CD4-positive, alpha-beta T cell treated with Interleukin-1 beta for 1 hour (primary cell): ENCODE measurements at places on chromosomes 4 and X.

DNA sequence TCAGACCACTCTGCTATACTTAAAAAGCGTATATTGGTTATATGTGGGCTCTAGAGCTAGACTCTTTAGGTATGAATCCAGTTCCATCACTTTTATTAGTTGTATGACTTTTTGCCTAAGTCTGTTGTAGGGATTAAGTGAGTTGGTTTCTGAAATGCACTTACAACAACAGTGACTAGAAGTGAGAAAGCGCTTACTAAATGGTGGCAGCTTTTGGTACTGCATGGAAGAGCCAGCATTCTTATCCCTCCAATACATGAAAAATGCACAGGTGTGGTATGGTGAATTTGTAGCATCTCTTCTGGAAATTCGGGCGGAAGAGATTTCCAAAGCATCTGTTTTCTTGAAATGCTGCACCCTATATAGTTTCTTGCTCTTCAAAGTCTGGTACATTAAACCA, 117.1 kb downstream of the SPANXA1 start:
- no peak for DNase-seq

GRCh38 chrX:121169099-121170035, 122.0 kb downstream of the GLUD2 start:
- no peak for DNase-seq

DNA sequence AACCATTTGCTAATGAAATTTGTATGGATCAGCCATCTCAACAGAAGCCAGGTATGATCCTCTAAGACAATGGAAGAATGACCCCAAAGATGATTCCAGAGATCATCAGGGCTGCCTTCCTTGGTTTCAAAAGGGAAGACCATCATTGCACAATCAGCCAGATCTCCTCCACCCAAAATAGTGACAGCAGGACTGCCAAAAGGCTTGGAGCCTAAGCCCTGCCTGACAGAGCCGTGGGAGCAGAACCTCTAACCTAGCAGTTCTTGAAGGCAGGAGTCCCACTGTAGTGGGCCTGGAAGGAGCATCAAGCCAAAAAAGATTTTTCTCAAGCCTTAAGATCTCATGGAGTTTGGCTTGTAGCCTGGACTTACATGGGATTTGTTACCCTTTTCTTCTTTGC, 226.0 kb downstream of the RASL11B start:
- no peak for DNase-seq

DNA sequence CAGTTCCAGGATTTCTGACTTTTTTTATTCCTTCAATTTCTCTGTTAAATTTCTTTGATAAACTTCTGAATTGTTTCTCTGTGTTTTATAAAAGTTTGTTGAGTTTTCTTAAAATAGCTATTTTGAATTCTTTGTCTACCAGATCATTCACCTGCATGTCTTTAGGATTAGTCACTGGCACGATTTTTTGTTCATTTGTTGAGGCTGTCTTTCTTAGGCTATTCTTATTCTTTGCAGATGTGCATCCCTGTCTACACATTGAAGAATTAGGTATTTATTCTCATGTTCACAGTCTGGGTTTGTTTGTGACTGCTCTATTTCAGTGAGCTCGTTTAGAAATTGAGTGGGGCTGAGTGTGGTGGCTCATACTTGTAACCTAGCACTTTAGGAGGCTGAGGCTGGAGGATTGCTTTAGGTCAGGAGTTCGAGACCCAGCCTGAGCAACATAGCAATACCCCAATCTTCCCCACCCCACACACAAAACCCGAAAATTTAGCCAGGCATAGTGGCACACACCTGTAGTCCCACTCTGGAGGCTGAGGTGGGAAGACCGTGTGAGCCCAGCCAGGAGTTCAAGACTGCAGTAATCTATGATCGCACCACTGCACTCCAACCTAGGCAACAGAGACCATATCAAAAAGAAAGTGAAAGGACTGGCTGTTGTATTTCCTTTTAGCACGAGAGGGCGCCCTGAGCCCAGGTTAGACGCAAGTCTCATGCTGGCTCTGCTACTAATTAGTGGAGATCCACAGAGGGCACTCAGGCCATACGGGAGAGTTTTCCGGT, 42.0 kb downstream of the F8 start:
- peak; percentile 77 for DNase-seq

DNA sequence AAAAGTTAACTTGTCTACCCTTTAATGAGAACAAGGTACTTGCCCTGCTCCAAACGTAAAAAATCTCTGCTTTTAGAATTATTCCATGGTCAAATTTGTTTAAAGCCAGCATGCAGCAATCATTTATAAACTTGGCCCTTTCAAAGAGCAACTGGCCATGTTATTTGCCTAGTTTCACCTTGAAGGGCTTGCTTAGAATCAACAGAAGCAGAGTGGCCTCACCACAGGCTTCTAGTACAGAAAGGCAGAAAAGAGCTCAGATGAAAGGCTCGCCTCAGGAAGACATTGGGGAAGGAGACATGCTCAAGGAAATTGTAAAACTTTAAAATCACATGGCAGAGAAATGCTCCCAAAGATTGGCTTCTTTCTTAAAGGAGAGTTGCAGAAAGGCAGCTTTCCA, 53.8 kb upstream of the USP26 start:
- no peak for DNase-seq

- no peak for DNase-seq
These were observed 8.3 kb downstream of the NSD2 start for GRCh38 chr4:1879485-1879884.

GRCh38 chr4:107894138-107894603, 37.2 kb upstream of the CYP2U1 start:
- no peak for DNase-seq

DNA sequence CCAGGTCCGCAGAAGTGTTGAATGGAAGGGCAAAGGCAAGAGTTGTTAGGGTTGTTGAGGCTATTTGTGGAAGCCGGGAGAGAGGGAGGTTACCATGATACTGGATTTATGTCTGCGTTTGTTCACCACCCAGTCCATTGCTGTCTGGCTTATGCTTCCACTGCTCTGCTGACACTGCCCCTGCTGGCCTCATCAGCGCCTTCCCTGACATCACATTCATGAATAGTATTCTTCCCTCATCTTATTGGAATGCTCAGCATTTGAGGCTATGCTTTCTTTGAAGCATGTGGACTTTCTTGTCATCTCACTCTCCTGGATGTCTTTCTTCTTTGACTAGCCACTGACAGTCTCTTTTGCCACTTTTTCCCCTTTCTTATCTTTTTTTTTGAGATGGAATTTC, 10.3 kb downstream of the GNL3L start:
- DNase-seq = no peak

DNA sequence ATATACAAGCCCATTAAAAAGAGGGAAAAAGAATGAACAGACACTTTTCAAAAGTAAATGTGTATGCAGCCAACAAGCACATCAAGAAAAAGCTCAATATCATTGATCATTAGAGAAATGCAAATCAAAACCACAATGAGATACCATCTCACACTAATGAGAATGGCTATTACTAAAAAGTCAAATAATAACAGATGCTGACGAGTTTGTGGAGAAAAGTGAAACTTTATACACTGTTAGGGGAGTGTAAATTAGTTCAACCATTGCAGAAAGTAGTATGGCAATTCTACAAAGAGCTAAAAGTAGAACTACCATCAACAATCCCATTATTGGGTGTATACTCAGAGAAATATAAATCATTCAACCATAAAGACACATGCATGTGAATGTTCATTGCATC, 203.0 kb downstream of the ARAP2 start:
- no peak for DNase-seq

DNA sequence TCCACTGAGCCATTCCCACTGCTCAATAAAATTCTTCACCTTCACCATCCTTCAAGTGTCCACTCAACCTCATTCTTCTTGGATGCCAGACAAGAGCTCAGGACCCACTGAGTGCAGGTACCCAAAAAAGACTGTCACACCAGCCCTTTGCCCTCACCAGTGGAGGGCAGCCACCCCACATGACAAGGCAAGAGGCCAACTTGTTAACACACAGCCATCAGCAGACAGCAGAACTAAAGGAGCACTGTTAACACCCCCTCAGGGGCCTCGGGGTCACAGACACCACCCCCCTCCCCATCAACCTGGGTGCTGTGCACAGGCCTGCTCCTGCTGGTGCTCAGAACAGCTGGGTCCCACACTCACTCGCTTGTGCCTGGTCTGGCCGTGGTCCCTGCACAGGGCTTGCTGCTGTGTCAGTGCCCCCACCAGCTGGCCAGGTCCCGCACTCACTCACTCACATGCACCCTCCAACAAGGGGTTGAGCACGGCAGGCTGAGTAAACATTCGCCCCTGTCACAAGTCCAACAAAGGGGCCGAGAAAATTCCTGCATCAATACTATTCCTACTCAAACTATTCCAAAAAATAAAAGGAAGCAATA, 54.1 kb downstream of the ATRX start:
- no peak for DNase-seq

- DNase-seq = peak; percentile 18
These were observed 46.2 kb downstream of the PDS5A start for GRCh38 chr4:39931441-39931901.

- no peak for DNase-seq
These were observed 137.8 kb downstream of the UCHL1 start for GRCh38 chr4:41394481-41394894.

DNA sequence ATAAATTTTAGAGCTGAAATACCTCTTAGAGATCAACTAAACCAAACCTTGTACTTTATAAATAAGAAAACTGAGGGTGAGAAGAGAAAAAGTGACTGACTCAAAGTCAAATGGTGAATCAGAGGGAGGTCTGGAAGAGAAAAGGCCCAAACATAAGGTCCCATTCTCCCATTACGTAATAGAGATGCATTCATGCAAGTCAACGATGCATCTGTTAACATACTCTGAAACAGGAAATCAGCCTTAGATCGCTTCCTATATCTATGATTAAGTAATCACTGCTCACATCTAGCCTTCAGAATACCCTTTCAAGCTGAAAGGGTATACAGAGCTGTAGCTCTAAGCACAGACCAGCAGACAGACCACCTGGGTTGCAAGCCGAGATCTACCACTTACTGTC, 6.5 kb downstream of the RNF150 start:
- DNase-seq = no peak

GRCh38 chrX:110588164-110588563, 207.5 kb downstream of the CHRDL1 start:
- no peak for DNase-seq

DNA sequence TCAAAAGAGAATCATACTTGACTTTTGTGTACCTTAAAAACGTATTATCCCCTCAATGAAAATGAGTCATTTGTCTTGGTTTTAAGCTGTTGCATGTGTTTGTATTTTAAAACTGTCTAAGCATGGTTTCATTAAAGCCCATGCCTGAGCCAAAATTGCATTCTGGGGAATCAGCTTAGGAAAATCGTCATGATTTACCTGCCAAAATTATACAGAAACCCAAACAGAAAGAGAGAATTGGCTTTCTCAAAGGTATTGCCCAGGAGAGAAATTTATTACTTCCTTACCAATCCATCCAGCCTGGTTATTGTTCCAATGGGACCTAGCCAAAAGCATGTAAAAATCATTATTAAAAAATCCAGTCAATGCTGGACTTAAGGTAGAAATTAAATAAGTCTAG, 37.6 kb downstream of the GPR174 start:
- DNase-seq = no peak

- no peak for DNase-seq
These were observed 139.0 kb downstream of the ATP10D start for GRCh38 chr4:47624031-47624441.

- no peak for DNase-seq
These were observed 19.9 kb downstream of the SORCS2 start for GRCh38 chr4:7212101-7212674.

GRCh38 chr4:123701131-123701575, 304.6 kb downstream of the SPRY1 start:
- DNase-seq = no peak

GRCh38 chr4:151806511-151806927, 45.7 kb upstream of the GATB start:
- DNase-seq = no peak

DNA sequence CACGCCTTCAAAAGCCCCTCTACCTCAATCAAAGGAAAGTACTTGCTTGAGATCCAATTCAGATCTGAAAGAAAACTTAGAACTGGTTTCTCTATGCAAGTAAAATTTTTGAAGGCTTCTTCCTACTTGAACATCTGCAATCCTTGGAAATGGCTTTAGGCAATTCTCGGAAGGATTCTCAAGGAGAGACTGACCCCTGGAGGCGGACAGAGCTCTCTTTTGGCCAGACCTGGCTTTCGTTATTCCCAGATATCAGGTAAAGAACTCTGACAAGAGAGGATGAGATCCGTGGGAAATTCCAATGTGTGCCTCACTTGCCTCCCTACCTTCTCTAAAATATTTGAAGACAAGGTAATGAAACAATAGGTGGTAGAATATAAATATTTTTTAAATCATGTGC, 670.3 kb upstream of the FAM241A start:
- no peak for DNase-seq

DNA sequence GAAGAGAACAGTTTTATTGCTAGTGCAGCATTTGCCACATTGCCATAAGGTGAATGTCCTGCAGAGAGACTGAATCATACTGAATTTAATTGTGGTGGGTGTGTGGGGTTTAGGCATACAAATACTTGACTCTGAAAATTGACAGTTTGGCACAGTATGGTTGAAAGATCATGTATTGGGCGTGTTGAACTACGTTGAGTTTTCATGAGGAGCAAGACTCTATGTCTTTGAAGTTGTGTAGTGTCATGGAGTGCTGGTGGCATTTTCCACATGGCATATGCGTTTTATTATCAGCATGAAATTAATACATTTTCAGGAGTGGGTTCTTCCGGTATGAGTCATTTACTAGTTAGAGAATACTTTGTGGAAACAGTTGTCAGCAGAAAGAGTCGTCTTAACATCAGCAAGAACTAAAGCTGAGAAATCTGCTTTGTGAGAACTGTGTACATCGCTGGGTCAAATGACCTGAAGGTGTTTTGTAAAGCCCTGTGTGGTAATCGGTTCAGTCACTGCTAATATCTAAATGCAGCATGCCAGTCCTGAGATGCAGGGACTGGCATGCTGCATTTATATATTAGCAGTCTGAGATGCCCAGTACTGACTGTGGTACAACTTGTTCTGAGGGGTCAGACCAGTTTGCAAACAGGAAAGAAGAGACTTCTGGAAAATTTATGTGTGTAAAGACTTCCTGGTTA, 50.3 kb downstream of the ARHGAP10 start:
- no peak for DNase-seq

DNA sequence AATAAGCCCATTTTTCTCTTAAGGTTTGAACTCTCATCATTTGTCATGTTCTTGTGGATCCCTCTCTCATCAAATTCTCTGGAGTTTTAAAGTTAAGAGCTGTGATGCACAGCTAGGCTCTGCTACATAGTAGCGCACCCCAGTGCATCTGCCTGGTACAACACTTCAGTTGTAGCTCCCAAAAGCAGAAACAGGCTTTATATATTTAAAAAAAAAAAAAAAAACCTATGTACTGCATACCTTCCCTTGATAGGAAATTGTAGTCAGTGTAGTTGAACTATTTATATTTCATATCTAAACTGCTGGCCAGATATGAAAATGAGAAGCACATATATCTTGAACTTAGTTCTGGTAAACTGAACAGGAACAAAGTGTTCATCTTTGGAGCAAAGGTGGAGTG, 131.4 kb downstream of the KLHL13 start:
- no peak for DNase-seq

GRCh38 chr4:104470770-104471169, 23.9 kb downstream of the CXXC4 start:
- DNase-seq = no peak

GRCh38 chr4:21184788-21185187, 484.5 kb downstream of the PACRGL start:
- no peak for DNase-seq

- DNase-seq = no peak
These were observed 322.2 kb downstream of the ADGRL3 start for GRCh38 chr4:61522312-61522711.

GRCh38 chr4:123023647-123024046, 101.2 kb upstream of the NUDT6 start:
- no peak for DNase-seq

GRCh38 chr4:3054169-3054759, 20.1 kb downstream of the HTT-AS start:
- no peak for DNase-seq
